T-helper 17 cell (primary cell): ENCODE measurements at places on chromosomes 13 and 19. TPM values are rescaled to one million over a fixed set of nuclear protein-coding genes. Genes with fewer than 3 reads are reported as not detected.

DNA sequence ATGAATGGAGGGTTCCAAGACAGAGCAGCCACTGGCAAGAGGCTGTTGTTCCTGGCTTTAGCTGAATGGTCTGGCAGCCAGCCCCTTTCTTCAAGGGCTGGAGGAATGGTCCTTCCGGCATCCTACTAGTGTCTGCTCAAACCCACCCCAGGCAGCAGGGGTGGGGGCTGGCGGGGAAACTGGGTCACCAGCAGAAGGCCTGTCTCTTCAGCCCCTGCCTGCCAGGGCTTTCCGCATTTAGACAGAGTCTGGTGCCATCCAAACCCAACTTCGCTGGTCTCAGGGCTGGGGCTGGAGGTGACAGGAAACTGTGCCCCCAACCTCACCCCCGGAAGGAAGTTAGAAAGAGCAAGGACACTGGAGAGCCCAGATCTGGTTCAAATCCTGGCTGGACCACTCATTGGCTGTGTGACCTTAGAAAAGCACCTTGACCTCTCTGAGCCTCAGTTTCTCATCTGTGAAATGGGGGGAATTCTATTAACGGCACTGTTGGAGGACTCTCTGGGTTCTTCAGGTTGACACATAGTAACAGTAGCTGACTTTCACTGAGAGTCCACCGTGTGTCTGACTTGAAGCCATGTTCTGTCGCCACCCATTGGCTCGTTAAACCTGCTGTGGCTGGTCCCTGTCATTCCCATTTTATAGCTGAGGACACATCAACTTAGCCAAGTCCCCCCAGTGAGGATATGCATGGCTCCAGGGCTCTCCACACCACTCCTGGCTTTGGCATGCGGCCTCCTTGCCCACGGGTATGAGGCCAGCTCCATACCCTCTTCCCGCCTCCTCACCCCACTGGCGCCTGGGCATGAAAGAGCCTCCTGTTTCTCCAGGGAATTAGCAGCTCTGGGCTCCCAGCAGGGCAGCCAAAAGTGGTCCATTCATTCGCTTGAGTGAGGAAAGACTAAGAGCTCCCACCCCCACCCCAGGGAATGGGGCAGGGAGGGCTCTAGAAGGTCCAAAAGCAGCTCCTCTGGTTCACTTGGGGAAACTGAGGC, 2.5 kb upstream of the NR2C2AP start:
- no peak overlapping the region for H3K4me3 ChIP-seq
- H3K4me1 ChIP-seq = peaks cover 30% of the 10 kb centered on the region
- no peak overlapping the region for H3K27ac ChIP-seq
- H3K36me3 ChIP-seq = no peaks in the 10 kb centered on the region

DNA sequence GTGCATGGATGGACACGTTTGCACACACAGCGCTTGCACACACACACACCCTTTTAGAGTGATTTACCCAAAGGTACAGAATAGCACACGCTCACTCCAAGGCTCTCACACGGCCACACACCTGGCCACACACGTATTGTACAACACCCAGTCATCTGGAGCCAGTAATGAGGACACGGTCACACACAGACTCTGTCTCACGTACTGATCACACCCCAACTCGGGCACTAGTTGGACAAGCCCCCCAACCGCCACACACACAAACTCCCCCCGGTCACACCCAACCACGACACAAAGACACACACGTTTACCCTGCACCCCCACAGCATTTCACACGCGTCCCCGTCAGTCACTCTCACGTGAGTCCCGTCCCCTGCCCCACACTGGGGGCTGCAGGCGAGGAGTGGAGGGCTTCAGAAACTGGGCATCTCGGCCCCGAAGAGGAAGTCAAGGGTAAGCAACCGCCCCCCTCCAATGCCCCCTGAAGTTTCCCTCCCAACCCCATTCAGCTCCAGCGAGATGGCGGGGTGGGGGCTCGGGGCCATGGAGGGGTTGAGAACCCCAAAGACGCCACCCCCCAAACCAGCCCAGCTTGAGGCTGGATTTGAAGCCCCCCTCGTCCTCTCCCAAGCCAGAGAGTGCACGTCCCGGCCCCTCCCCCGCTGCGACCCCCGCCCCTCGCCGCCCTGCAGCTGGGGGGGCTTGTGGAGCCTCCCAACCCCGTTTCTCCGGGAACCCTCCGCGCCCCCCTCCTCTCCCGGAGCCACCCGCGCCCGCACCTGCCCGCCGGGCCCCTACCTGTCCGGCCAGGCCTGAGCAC, 599 bp downstream of the OLFM2 start:
- peaks cover 23% of the 10 kb centered on the region for H3K4me1 ChIP-seq
- peaks cover 55% of the 10 kb centered on the region for H3K27me3 ChIP-seq

DNA sequence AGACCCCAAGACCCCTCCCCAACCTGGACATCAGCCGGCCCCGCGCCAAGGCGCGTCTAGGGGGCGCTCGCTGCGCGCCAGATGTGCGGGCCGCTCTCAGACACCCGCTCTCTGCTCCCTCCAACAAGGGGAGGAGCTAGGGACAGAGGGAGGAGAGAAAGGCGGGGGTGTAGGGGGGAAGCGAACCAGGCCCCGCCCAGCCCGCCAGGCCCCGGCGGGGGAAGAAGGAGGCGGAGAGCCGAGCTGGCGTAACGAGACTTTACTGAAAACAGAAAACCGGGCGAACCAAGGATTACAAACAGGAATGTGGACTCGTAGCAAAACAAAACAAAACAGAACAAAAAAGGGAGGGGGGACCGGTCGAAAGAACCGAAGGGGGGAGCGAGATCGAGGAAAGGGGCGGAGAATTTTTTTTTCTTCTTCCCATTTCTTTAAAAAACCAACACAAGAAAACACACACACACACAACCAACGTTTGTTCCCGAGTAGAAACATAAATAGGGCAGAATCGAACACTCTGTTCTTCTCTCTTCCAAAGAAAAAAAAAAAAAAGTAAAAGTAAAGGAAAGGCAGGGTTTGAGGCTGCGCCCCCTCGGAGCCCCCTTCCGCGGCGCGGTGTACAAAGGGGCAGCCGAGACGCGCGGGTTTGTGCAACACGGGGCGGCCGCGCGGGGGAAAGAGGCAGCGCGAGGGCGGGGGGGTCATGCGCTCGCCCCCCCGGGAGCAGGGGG, 1.7 kb downstream of the JUND start:
- H3K27ac ChIP-seq = peak overlapping the region; percentile 99
- no peaks in the 10 kb centered on the region for H3K27me3 ChIP-seq
- peak overlapping the region; percentile 94 for H3K4me3 ChIP-seq
- peaks cover 34% of the 10 kb centered on the region for H3K4me1 ChIP-seq

- H3K27ac ChIP-seq = no peak overlapping the region
- no peak overlapping the region for H3K4me3 ChIP-seq
- H3K36me3 ChIP-seq = no peaks in the 10 kb centered on the region
- H3K27me3 ChIP-seq = no peaks in the 10 kb centered on the region
- DNase-seq = no peak
- H3K4me1 ChIP-seq = no peaks in the 10 kb centered on the region
Observed at GRCh38 chr13:69793783-69794453, 313.7 kb upstream of the ATXN8OS start.

GRCh38 chr19:55679343-55680257, 4.6 kb downstream of the EPN1 start:
- DNase-seq = no peak
- H3K27ac ChIP-seq = peak overlapping the region; percentile 39
- H3K4me1 ChIP-seq = peaks cover 38% of the 10 kb centered on the region
- no peak overlapping the region for H3K4me3 ChIP-seq

The GFY gene
- total RNA-seq = not detected

The PNMA8A gene
- total RNA-seq = not detected
